ENCODE measurements at places on chromosomes 12 and 14.

DNA sequence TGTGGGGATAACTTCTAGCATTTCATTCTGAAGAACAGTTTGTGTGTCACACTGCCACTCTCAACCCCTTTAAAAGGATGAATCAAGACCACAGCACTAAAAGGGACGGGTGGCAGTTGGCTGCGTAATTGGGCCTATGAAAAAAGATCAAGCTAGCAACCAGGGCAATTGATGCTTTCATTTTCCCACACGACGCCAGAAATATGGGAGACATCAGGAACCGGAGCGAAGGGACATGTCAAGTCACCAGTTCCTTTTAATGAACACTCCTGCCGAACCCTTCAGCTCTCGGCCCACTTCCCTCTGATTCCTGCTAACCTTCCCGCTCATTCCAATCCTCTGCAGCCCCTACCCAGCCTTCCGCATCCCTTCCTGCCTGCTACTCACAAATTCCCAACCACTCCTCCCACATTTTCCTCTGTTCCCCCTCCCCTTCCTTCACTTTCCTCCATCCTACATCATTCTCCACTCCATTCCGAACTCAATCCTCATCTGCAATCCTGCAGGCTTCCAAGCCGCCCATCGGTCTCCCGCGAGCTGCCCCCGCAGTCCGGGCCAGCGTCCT, 753 bp downstream of the CSRNP2 start:
- DNase-seq = no peak

DNA sequence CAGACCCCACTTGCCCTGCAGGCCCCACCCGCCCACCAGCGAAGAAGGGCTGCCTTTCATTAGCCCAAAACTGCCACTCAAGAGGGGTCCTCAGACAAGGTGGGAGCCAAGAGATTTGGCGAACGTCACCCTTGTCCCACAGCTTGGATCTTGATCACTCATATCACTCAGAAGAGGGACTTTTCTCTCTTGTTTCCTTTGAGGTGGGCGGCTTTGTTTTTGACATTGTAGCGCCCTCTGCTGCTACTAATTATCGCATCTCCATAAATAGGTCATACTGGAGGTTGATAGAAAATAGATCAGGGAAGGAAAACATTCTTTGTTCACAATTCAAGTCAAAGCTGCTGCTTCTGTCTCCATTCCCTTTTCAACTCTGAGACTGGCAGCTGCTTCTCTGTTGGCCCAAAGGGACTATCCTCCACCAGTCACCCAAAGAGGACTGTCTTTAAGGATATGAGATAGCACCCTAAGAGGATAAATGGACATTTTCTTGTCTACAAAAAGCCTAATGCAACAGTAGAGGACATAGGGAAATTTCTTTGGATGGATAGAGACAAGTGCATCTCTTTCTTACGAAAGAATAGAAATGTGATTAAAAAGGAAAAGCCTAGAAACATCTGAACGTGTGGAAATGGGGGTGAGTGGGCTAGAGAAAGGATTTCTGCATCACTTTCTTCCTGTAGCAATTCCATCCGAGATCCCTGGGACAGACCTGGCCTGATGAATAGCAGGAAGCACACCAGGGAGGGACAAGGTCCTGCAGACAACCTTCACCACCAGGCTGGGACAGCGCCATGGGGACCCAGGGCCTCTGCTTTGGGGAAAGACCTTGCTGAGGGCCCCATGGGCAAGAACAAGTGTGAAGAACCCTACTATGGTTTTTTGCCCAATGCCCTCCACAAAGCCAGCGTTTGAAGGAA, 115.8 kb downstream of the DAD1 start:
- no peak for DNase-seq

DNA sequence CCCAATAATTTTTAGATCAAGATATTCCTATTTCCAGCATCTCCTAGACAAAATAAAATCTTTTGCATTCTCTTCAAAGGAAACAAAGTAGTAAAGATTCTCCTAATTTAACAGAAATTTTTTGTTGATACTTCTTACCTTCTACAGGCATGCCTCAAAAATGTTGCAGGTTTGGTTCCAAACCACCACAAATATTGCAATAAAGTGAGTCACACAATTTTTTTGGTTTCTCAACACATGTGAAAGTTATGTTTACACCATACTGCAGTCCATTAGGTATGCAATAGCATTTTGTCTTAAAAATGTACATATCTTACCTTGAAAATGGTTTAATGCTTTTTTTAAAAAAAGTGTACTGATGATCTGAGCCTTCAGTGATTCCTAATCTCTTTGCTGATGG, 65.6 kb upstream of the USP15 start:
- DNase-seq = no peak

DNA sequence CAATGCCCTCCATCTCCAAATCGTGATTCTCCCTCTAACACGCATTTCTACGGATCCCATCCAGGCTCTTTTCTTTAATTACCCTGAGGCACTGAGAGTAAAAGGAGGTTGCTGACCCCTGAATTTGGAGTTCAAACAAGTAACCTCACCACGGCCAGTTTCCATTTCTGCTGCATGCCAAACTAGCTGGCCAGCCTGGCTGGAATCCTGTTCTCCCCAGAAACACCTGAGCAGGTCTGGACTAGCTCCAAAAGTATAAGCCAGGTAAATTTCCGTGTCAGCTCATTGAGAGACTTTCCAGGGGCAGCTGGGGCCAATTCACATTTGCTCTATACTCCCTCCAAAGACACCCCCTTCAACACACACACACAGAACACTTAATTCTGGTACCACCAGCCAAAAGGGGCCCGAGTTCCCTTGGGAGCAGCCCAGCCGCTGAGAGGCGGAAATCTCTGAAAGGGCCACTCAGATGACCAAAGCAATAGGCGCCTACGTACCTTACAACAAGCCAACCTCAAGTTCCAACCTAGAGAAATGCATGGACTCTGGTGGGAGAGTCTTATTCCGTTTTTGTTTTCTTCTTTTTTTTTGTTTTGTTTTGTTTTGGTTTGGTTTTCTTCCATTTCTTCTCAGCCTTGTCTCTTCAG, 131.4 kb downstream of the NDUFA12 start:
- no peak for DNase-seq

- no peak for DNase-seq
Measured at GRCh38 chr12:24494401-24494800, 454.5 kb downstream of the BCAT1 start.

GRCh38 chr12:18849080-18849479, 111.2 kb downstream of the CAPZA3 start:
- no peak for DNase-seq

Measured in activated effector memory CD4-positive, alpha-beta T cell treated with Interleukin-2 at 50 U/mL for 16 hours (primary cell).